ENCODE measurements at places on chromosomes 6 and 20.

- DNase-seq, result no peak
Observed at GRCh38 chr6:12875051-12875450, 158.5 kb downstream of the PHACTR1 start.

DNA sequence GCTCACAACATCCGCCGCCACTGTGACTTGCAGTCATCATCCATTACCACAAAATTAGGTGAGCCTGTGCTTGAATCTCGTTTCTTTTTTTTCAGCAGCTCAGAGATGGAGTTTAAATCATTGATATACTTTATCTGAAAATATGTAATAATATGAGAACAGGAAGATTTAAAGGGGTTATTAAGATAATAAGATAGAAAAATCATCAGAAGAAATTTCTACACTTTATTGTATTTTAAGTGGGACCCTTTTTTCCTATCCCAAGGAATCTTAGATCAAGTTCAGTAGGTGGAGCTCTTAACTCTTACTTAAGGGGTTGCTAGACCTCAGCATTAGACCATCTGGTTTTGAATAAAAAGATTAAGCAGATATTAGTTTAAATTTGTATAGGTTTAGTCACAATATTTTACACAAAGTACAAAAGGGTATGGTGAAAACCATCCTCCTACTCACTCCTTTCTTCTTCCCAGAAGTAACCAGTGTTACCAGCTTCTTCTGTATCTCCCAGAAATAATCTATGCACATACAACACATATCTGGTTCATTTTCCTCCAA lies 9.4 kb upstream of the NCOA7 start:
- DNase-seq, result no peak

- DNase-seq, result no peak
Observed at GRCh38 chr6:97068211-97068610, 143.7 kb downstream of the KLHL32 start.

DNA sequence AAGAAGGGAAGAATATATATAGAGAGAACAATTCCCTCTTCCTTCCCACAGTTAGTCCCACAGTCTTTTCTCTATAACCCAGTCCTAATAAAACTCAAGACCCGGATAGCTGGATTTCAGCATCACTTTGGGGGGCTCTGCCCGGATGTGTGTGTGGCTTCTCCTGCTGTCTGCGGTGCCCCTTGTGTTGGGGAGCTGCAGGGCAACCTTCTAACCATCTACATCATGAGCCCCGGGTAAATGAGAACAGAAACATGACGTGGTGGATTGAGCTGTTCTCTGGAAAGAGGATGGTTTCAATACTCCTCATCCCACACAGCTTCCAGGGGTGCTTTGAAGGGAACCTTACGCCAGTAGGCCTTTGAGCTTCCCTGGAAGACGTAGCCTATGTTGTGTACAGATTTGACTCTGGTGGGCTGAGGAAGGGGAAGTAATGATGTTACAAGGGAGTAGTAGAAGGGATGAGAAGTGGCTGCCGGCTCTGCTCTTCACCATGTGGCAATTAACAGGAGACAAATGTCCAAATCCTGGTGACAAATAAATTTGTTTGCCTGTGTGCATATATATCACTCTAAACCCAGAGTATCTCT lies 13.5 kb upstream of the PRDM1 start:
- no peak for DNase-seq

DNA sequence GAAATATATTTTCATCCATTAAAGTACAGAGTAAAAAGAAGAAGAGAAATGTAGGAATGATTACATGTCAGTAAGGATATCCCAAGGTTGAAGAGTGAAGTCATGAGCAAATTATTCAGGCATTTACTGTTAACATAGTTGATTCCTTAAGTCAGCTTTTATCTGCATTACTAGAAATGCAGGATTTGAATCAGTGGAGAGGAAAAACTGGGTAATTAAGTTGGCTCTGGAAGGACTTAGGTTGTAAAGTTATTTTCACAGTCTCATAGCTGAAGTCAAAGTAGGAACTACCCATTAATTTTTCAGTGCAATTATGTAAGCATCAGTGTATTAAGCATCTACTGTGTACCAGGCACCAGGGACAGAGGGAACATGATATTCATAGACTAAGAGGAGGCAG lies 7.8 kb downstream of the NAA20 start:
- no peak for DNase-seq

DNA sequence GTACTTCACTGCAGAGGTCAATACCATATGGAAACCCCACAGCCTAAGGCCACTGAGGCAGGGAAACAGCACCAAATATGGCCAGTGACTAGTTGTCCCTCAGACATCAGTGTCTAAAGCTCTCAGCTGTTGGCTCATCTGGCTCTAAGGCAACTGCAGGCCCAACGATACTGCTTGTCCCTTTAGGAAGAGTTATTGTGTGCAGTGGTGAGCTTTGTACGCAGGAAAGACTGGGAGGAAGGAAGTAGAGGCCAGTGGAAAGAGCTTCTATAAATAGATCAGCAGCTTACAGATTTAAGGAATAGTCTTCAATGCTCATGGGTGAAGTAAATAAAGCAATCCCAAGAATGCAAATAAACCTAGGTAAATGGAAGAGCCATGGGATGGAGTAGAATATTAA lies 29.3 kb downstream of the DNAAF9 start:
- peak; percentile 38 for DNase-seq

DNA sequence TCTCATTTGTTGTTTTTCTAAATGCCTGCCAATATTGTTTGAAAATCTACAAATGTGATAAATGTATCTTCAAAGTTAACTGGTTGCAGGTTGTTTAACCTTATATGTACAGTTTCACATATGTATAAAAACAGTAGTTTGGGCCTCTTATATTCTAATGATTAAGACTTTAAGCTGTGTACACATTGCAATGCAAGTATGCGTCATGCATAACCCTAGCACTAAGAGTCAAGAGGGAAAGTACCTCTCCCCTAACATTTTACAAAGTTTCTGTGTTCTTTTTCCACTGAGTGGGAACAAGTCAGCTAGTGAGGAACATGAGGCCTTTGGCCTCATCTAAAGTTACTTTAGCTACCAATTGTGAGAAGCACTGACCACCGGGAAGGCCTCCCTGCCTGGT lies 25.7 kb upstream of the MICB start:
- DNase-seq, result no peak

DNA sequence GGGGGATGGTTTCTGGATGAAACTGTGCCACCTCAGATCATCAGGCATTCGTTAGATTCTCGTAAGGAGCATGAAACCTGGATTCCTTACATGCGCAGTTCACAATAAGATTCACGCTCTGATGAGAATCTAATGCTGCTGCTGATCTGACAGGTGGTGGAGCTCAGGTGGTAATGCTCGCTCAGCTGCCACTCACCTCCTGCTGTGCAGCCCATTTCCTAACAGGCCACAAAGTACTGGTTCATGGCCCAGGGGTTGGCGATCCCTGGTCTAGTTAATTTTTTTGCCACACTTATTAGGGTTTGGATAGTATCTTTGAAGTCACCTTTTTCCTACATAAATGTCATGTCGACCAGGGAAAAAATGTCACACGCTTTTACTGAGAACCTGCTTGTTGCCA lies 96.8 kb upstream of the MLIP start:
- DNase-seq, result no peak

GRCh38 chr6:159169193-159169555 lies at the start of gene FNDC1:
FNDC1 (plus strand) TSS chr6:159169400; CDS start chr6:159169597, 197 bp downstream.
- DNase-seq, result no peak

DNA sequence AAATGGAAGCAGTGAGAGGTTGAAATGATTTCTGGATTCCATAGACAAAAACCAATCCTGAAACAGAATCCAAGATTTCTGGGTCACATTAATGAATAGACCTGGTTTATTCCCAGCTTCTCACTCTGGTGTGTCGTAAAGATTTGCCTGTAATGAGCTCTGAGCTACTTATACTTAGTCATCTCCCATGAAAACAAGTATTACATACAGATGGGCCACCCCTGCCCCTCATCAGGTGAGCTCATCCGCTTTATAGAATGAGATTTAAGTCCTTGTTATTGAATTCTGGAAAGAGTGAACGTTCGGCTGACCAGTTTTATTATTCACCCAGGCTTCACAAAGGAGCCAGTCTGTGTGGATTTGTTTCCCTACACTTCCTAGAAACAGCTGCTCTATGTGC lies 47.1 kb upstream of the TMEM181 start:
- no peak for DNase-seq

DNA sequence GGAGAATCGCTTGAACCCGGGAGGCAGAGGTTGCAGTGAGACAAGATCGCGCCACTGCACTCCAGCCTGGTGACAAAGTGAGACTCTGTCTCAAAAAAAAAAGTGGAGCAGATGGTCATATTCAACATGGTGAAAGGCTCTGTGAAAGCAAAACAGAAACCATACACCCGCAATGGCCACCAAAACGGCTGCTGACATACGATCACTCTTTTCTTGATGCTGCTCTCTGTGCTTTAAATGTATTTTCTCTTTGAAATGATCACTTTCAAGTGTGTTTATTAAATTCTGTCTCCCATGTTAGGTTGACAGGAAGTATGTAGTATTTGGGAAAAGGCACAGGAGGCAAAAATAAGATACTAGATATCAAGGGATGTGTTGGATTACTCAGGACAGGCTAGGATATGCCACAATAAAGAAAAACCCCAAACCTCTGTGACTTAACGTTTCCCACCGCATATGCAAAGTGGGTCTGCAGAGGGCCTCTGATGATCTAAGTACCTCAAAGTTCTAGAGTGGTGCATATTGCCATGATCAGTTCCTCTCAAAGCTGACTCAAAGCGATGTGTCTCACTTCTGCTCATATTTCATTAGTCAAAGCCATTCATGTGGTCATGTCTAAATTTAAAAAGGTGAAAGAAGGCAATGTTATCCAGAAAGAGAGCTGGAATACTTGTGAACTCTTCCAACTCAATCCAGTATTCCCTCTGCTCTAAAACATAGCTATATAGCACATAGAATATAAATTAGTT lies 155.1 kb upstream of the SOX4 start:
- no peak for DNase-seq

- no peak for DNase-seq
Observed at GRCh38 chr20:4512891-4513550, 208.7 kb upstream of the PRND start.

DNA sequence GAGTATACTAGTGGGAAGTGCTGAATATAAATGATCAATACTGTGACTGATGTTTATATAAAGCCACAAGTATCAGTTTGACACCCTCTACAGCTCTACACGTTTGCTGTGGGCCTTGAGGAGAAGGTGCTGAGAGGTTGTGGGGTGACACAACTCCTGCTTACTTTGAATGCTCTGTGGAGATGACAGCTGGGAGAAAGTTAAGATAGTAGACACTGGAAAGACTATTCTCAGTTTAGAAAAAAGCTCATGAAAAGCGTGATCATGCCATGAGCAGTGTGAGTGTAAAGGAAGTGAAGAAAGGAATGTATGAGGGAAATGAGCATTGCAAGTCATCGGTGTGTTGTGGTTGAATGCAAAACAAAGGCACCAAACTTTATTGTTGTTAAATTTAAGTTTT lies 215.8 kb downstream of the UTRN start:
- no peak for DNase-seq

DNA sequence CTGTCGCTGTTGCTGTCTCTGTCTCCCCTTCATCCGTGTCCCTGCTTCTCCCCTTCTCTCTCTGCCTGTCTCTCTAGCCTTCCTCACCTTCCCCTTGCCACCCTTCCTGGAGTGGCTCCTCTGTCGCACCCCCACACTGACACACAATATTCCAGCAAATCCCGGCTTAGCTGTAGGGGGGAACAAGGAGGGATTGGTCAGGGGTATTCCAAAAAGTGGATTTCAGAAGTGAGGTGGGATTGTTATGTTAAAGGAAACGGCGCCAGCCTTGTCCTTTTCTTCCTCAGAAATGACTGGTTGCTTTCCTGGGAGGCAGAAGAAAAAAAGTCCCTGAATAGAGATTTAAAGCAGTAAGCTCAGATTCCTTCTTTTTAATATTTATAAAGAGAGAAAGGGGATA lies 76.3 kb upstream of the SIRPA start:
- no peak for DNase-seq

GRCh38 chr20:16419138-16419715 lies 154.0 kb downstream of the KIF16B start:
- no peak for DNase-seq

- no peak for DNase-seq
Observed at GRCh38 chr6:1950631-1951030, 294.8 kb downstream of the GMDS start.

All from GDM1 (cell line).